Lung (tissue), 17 donors: ENCODE measurements at places on chromosomes 7 and 10. TPM values are rescaled to one million over a fixed set of nuclear protein-coding genes. Genes with fewer than 3 reads are reported as not detected.
A peak's percentile ranks its signal among the peaks of the same experiment; 100 is the strongest.

CPA1 gene
- 0.80 TPM for total RNA-seq

ITGA8 gene
- total RNA-seq, result 124 TPM

DNA sequence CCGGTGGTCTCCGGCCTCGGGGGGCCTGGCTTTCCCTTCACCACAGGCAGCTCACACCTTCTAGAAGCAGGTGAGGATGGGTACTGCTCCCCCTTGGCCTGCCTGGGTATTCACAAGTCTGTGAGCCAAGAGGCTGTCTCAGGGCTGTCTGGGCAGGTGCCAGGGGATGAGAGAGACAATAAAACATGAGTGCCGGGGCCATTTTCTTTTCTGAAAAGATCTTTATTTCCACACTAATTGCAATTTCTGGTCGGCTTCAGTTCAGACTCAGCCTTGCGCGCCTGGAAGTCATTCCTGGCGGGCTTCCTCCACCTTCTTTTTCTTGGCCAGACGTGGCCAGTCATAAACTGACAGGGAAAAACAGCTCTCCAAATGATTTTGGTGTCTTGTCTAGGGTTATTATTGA lies 171.2 kb downstream of the ARHGAP12 start:
- no peak for DNase-seq

GRCh38 chr10:97916586-97916985 lies 66.9 kb downstream of the GOLGA7B start:
- DNase-seq, result peak; percentile 40

- no peak for DNase-seq
Observed at GRCh38 chr7:28630350-28630749, 218.0 kb downstream of the CREB5 start.

DNA sequence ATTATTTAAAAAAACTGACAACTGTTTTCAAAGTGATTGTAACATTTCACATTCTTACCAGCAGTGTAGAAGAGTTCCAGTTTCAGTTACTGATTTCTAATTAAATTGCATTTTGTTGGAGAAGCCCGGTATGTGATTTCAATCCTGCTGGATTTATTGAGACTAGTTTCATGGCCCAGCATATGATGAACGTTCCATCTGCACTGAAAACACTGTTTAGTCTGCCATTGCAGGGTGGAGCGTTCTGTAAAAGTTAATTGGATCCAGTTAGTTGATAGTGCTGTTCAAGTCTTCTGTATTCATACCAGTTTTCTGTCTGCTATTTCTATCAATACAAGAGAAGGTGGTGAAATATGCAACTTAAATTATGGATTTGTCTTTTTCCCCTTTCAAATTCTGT lies 37.3 kb upstream of the CCNY start:
- DNase-seq, result no peak

- DNase-seq, result no peak
Observed at GRCh38 chr7:40463446-40463845, 328.6 kb downstream of the SUGCT start.

DNA sequence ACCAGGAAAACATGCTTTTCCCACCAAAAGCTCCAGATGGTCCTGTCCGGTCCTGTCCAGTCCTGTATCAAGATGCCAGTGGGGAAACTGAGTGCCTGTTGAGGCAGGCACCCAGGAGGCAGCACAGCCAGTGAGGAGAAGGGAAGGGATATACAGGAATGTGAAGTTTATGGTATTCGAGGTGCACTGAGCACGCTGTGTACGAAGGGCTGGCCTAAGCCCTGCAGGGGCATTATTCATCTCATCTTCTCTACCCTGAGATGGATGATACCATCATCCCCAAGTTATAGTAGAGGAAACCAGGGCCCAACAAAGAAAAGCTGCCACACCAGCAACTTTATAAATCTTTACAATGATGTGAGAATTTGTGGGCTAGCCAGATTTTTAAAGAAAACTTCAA lies 23.4 kb upstream of the FXYD4 start:
- no peak for DNase-seq

DNA sequence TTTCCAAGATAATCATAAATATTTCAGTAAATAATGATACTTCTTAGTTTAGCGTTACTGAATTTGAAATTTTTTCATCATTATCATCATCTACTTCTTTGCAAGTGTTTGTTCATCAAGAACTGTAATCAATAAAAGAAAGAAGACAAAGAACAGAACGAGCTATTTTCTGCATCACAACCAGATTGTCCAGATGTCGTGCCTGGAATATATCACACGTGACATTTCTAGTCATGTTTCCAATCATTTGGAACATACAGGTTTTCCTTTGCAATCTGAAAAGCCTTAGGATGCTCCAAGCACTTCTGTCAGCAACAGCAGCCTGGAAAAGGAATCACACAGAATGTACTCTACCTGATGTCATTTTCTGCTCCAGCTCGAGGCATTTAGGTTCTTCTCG lies 107.4 kb downstream of the FAM107B start:
- no peak for DNase-seq

- DNase-seq, result no peak
Observed at GRCh38 chr7:139643951-139644585, 120.6 kb downstream of the CLEC2L start.

DNA sequence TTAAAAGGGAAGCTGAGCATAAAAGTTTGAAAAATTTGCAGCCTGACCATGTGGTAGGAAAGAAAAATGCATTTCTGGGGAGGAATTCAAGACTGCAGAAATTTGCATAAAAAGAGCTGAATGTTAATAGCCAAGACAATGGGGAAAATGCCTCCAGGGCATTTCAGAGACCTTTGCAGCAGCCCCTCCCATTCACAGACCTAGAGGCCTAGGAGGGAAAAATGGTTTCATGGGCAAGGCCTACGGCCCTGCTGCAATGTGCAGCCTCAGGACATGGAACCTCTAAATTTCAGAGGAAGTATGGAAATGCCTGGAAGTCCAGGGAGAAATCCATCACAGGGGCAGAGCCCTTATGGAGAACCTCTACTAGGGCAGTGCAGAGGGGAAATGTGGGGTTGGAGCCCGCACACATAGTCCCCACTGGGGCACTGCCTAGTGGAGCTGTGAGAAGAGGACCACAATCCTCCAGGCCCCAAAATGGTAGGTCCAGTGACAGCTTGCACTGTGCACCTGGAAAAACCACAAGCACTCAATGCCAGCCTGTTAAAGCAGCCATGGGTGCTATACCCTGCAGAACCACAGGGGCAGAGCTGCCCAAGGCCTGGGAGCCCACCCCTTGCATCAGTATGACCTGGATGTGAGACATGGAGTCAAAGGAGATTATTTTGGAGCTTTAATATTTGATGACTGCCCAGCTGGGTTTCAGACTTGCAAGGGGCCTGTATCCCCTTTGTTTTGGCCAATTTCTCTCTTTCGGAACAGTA lies 243.8 kb downstream of the DNAJB9 start:
- no peak for DNase-seq

GRCh38 chr10:68832601-68833000 lies 5.3 kb downstream of the STOX1 start:
- DNase-seq, result no peak

GRCh38 chr7:130394421-130395195 lies 14.3 kb downstream of the CPA1 start:
- DNase-seq, result no peak

GRCh38 chr7:122790132-122790531 lies 87.4 kb upstream of the RNF148 start:
- no peak for DNase-seq

DNA sequence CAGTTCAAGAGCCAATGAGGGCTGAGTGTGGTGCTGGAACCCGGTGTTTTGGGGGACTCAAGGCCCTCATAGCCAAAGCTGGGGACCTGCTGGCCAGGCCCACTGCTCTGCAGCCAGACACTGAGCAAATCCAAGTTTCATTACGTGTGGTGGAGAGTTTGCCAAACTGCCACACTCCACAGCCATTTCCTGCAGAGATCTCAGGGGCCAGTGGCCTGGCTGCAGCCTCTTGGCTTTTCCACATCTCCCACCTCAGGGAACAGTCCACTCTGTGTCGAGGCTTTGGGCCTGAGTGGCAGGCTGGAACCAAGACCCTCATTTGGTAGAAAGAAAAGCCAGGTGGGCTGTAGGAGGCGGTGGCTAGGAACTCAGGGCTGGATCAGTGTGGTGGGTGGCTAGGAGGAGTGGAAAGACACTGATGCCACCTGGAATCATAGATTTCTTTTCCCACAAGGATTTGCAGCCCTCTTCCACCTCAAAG lies 3.2 kb downstream of the HOXA11 start:
- DNase-seq, result no peak
